OCI-LY7 (cell line): ENCODE measurements at places on chromosomes 1 and 21. TPM values are rescaled to one million over a fixed set of nuclear protein-coding genes. Genes with fewer than 3 reads are reported as not detected.

TPM3 gene
- 417 and 420 TPM in 2 replicates for total RNA-seq

DNA sequence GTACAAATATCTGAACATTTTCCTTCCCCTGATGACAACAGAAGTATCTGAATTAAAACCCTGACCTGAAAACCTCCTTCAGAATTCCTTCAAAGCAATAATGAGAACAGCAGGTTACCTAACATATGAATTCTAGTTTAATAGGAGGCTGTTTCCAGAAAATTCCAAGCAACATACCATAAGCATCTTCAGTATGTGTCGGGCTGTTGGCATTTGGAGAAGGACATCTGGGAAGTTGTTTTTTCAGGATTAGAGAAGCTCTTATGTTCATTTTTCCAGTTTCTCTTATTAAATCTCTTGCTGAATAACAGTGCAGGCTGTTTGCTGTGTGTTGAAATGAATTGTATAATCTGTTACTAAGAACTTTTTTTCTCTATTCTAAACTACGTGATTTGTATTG, 101.5 kb downstream of the PLA2G4A start:
- DNase-seq: no peak

CD1D gene
- total RNA-seq: 5.7 and 5.8 TPM in 2 replicates

OR2T33 gene
- total RNA-seq: not detected in 2 replicates

DNA sequence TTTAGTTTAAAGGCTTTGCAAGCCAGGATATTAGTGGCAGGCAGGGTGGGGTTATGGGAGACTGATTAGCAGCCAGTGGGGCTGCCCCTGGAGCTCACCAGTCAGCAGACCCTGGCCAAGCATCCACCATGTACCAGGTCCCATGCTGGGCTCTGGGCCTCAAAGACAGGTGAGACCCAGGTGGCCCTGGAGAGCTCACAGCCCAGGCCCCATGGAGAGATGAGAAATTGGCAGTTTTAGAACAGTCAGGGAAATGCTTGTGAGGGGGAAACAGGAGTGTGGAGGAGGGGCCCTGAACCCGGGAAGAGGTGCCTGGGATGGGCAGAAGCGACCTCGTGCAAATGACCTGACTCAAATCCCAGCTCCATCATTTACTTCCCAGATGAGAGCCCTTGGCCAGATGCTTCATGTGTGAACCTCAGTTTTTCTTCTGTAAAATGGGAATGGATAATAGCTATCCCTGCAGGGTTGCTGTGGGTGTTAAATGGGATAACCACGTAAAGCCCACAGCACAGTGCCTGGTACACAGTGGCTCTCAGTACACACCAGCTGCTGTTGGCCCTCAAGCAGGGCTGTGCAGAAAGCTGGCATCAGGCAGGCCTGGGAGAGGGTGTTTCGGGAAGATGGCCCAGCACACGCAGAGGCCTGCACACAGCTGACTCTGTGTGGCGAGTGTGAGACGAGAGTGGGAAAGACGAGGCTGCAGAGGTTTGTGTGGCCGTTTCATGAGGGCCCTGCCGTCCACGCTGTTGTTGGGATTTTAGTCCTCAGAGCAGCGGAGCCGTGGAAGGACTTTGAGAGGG, 518.5 kb downstream of the PTPRU start:
- no peak for DNase-seq
